ENCODE measurements at places on chromosomes 13 and 19.

DNA sequence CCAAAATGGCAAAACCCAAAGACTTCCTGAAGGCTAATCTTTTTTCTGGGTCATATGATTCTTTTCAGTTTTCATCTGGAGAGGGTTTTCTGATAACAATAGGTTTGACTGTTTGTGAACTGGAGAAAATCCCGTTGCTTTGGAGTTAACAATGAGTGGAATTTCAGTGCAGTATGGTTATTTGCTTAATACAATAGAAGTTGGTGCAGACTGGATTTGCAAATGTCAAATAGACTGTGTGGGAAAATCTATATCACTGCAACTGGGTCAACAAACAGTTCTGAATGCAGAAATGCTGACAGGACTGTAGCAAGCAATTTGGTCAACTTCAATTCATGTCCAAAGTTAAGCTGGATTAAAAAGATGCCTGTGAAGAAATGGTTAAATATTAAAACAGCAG, 267.5 kb upstream of the ARGLU1 start:
- DNase-seq, result no peak

DNA sequence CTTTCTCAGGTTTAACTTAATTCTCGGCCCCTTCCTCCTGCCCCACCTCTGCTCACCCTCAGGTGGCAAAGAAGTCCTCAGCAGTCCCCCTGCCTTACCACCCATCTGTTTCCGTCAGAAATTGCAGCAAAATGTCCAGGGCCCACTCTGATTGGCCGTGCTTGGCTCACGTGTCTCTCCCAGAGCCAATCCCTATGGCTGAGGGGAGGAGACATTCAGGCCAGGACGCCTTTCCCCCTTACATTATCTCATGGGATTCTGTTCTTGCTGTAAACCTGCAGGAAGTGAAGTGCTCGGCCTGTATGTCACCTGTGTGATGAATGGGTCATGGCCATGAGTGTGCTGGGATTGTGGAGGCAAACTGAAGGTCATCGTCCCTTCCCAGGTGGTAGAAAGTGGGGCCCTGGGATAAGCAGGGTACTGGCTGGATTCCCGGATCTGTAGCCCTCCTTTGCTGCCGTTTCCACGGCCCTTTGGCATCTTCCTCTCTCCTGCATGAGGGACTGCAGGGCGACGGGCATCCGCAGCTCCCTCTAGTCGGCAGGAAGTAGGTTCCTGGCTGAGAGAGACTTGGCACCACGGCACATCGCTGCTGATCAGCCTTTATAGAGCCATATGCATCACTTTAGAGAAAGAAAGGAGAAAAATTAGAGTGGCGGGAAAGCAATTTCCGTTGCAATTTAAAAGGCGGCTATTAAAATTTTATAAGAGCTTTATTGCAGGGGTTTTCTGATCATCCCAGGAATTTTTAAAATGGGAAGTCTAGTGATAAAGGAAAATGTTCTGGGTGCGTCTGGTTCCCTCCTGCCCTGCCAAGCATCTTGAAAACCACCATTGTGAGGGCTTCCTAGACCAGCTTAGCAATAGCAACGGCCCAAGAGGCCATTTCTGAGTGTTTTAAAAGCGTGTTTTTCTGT, 118.2 kb downstream of the SIPA1L3 start:
- DNase-seq, result no peak

DNA sequence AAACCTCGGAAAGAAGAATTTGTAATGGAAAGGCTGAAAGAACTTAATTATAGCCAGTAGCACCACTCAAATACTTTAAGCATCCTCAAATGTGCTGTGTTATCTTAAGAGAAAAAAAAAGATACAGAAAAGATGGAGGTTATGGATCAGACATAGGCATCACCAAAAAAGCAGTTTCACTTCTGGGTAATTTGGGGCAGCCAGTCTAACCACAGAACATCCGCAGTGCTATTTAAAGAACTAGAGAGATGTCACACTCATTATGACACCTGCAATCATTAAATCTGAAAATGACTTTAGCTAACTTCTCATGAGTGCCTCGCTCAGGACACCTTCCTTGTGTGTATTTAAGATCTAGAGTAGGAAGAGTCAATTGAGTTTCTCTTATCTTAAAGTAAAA, 211.8 kb downstream of the RBM26 start:
- no peak for DNase-seq

- DNase-seq, result no peak
Observed at GRCh38 chr13:113934576-113934975, 39.3 kb downstream of the C13orf46 start.

DNA sequence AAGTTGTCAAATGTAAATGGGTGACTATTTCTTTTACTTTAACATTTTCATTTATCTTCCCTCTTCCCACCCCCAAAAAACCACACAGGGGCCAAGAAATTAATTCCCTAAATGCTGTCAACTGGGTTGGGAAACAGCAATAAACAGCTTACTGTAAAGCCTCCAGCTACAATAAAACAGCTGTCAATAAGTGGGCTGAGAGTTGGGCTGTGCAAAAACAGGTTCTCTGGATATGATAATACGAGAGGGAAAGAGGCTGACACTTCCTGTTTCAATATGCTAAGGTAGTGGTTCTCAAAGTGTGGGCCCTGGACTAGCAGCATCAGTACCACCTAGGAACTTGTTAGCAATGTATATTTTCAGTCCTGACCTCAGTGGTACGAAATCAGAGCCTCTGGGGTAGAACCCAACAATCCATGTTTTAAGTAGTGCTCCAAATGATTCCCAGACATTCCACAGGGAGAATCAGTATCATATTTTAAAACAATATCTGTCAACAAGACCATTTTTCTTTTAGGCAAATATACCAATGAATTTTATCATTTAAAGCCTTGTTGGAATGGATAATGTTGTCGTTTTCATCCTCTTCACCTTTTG, 8.4 kb downstream of the PCDH9 start:
- DNase-seq, result no peak

DNA sequence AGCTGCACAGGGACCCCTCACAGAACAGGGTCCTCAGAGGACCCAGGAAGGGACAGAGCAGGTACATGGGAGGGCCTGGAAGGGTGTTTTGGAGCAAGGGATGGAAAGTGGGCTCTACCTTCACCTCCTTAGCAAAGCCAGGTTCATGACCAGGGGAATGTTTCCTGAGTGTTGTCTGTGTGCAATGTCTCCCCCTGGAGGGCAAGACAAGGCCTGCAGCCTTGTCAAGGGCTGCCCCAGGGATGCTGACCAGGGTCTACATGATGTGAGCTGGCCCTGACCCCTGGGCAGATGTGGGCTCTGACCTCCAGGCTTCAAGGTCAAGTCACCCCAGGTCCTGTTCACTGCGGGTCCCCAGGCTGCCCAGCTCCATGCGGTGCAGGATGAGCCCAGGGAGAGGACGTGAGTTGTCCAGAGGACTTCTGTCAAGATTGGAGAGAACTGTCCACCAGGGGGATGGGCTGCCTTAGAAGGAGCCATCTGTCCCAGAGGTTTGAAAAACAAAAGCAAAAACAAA, 1.0 kb upstream of the CEACAM1 start:
- peak; percentile 52 for DNase-seq

GRCh38 chr19:3114018-3114726, 20.0 kb downstream of the GNA11 start:
- DNase-seq, result no peak

DNA sequence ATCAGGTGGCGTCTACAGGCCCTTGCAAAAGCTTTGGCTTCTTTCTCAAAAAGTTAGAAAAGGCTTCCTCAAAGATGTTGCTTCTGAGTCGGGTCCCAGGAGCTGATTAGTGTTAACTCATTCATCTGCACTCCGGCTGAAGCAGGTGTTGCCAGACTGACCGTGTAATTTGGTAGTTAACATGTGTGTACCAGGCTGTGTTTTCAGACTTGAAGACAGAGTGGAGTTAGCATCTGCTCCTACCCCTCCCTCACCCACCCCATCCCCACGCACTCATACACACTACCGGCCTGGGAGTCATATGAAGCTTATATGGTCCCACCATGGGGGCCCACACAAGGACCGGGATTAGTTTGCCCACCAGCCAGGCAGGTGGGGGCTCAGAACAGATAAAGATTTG, 111.5 kb downstream of the DNAJC15 start:
- DNase-seq, result no peak

- DNase-seq, result peak; percentile 69
Observed at GRCh38 chr19:13430790-13431582, 75.3 kb downstream of the CACNA1A start.

GRCh38 chr13:43787518-43787891, 733 bp upstream of the ENOX1 start:
- peak; percentile 8 for DNase-seq

- DNase-seq, result no peak
Observed at GRCh38 chr13:73618275-73618865, 515.8 kb downstream of the KLF12 start.

DNA sequence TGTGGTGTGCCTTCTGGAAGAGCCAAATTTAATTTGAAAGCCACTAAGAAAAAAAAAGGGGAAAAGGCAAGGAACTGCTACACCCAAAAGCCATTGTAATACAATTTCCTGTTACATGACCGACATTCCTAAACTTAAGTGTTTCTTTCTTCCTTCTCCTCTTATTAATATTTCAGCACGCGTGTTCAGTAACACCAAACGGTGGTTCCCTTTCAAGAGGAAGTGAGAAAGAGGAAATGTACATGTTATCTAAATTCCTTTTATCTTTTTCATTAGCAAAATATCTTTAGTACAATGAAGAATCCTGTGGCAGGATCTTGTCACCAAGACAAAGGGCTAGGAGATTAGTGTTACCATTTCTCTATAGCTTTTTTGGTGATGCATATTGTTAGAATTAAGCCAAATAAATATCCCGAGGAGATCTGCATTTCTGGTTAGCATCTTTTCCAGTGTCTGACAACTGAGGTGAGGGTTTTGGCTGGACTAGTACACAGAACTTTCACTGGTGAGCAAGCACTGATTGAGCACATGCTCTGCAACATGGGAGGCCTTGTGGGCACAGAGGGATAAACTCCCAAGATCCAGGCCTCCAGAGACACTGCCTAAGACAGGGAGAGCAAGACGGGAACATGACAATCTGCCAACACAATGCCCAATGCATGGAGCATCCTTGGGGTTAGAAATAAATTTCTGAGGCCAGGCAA, 22.1 kb downstream of the LATS2 start:
- no peak for DNase-seq

- DNase-seq, result peak; percentile 5
Observed at GRCh38 chr13:78460176-78460575, 143.2 kb downstream of the POU4F1 start.

DNA sequence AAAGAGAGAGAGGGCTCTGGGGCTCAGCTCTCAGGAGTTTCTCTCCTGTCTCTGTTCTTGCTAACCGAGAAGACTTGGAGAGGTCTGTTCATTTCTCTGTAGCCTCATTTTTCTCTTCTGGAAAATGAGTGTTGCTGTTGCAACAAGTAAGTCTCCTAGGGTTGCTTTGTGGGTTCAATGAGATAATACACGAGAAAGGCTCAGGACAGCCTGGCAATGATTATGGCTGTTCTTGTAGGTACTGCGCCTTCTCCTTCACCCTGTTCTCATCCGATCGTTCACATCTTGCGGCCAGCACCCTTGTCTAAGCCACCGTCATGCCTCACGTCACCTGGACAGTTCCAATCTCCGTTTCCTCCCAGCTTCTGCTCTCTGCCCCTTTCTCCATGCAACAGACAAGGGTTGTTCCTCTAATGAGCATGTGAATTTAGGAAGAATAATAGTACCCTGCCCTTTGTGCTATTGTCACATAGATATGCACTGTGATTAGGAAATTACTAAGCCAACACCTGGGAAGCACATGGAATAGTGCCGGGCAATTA, 4.2 kb downstream of the C5AR1 start:
- DNase-seq, result no peak

DNA sequence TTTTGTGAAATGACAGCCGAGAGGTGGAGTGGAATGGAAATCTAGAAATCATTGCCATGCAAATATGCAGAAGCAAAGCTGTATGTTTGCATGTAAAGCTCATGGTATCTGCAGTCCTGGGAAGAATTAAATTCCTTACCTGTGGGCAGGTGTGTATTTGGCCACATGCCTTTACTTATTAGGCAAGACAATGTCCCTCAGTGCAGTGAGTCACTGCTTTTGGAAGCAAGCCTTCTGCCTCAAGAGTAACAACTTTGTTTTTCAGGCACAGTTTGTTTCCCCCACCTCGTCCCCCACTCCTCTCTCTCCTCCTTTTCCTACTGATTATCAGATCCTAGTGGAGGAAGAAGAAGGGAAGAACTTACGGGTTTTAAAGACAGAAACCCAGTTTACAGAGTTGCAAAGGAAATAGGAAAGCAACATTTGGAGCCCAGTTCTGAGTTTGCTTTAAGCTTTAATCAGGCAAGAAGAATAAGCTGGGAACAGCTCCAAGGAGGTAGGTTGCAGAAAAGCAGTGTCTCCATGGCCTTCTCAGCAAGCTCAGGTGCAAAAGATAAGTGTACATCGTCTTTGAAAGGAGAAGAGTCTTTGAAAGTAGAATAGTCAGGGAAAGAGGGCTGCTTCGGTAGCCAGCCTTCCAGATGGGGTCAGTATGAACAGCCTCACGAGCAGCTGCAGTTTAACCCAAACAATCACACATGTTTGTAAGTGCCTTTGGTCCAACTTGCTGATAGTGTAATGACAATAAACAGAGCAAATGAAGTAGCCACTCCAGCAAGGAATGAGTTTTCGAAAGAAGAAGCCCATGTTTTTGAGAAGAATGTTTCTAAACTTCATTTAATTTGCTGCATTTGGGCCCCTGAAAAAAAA, 190.1 kb downstream of the KLF5 start:
- DNase-seq, result no peak

DNA sequence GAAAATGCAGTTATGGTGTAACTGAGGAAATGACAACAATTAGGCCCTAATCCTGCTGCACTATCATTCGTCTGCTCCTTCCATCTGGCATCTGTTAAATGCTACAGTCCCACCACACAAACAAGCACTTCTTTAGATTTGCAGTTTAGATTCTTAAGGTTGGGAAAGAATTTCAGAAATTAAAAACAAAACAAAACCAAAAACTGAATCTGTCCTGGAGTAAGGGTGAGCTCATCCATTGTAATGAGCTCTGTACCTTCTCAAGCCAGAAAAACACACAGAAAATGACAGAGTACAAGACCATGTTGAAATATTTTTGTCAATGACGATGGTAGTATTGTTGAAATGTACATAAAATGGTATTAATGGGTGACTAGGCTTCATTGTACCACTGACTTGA, 28.3 kb downstream of the SMAD9 start:
- DNase-seq, result no peak

GRCh38 chr13:93957371-93957770, 522.1 kb downstream of the DCT start:
- no peak for DNase-seq

GRCh38 chr19:16077984-16078758, 1.9 kb downstream of the TPM4 start:
- peak; percentile 87 for DNase-seq

All from ELR (cell line).